ENCODE measurements at places on chromosomes 4 and X. TPM values are rescaled to one million over a fixed set of nuclear protein-coding genes. Genes with fewer than 3 reads are reported as not detected.

- peak; percentile 49 for DNase-seq
Observed at GRCh38 chr4:35151816-35152572, 1092.3 kb downstream of the ARAP2 start.

DNA sequence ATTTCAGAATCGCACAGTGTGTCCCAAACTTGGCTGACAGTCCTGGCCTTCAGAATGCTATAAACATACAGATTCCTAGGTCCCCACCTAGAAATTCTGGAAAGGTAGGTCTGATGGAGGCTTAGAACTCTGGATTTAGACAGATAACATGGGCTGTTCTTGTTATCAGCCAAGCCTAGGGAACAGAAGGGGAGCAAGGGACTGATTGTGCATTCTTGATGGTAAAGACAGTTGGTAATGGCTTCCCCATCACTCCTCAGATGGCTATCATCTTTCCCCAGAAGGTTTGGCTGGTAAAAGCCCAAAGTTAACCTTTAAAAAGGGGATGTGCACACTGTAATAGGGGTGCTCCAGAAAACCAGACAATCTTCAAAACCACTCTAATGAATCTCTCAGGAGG is 35.7 kb downstream of the DIPK2B start:
- no peak for DNase-seq

Gene HTN1
- 108 TPM for total RNA-seq

DNA sequence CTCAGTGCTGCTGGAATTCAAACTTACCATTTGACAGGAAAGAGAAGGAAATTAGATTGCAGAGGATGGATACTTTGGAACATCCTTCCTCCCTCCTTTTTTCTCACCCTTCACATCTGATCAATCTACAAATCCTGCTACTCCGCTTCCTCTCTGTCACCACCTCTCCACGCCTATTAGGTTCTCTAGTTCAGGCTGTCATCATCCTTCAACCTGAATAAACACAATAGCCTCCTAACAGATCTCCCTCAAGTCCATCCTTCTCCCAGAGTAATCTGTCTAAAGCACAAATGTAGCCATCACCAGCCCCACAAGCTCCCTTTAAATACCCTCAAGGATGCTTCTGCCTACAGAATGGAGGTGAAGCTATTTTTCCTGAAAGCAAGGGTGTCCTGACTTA is 20.0 kb upstream of the SLAIN2 start:
- no peak for DNase-seq
